Stimulated activated CD8-positive, alpha-beta memory T cell treated with anti-CD3 and anti-CD28 coated beads, Interleukin-2, amount 100 ng/mL, for 1 hour (primary cell): ENCODE measurements at places on chromosomes 7 and 10.

DNA sequence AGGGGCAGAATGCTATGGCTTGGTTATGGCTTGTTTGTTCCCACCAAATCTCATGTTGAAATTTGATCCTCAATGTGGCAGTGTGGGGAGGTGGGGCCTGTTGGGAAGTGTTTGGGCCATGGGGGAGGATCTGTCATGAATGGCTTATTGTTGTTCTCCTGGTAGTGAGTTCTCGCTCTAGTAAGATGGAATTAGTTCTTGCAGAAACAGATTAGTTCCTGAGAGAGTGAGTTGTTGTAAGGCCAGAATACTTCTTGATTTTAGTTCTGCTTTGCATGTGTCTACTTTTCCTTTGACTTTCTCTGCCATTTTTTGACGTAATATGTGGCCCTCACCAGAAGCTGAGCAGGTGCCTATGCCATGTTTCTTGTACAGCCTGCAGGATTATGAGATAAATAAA is 188.2 kb downstream of the KIF20B start:
- DNase-seq = no peak

DNA sequence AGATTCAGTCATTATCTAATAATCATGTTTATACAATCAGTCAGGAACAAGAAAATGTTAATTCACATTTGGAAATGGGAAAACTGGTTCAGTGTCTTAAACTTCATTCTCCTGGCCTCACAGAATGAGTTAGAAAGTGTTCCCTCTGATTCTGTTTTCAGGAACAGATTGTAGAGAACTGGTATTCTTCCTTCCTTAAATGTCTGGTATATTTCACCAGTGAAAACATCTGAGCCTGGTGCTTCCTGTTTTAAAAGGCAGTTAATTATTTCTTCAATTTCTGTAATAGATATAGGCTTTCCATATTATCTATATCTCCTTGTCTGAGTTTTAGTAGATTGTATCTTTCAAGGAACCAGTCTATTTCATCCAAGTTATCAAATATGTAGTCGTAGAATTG is 97.1 kb upstream of the TMEM168 start:
- DNase-seq = no peak

GRCh38 chr7:55423277-55423711 is 58.2 kb downstream of the LANCL2 start:
- DNase-seq = no peak

DNA sequence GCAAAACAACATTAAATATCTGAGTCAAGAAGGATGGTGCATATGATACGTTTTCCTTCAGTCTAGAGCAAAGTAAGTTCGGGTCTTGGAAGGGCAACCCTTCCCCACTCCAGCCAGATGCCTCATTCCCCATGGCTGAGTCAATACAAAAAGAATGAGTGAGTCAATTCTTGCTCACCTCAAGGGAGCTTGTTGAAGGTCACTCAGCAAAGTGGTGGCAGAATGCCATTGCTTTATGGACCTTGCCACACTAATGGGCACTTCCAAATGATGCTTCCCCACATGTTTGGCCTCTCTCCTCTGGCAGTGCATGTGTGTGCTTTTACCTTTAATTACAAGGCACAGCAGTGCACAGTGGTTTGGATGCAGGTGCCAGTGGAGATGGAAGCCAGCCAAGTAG is 296.5 kb downstream of the SORCS3 start:
- DNase-seq = no peak

- DNase-seq = no peak
Measured at GRCh38 chr10:27188897-27189296, 33.7 kb downstream of the MASTL start.

GRCh38 chr7:49775065-49775948 is 1.9 kb downstream of the VWC2 start:
- DNase-seq = no peak
